ENCODE measurements at places on chromosomes 6 and 20.

GRCh38 chr20:22802296-22802695 is 217.9 kb upstream of the FOXA2 start:
- DNase-seq: no peak

- no peak for DNase-seq
These were observed 27.5 kb downstream of the NCOA7 start for GRCh38 chr6:125818225-125818657.

DNA sequence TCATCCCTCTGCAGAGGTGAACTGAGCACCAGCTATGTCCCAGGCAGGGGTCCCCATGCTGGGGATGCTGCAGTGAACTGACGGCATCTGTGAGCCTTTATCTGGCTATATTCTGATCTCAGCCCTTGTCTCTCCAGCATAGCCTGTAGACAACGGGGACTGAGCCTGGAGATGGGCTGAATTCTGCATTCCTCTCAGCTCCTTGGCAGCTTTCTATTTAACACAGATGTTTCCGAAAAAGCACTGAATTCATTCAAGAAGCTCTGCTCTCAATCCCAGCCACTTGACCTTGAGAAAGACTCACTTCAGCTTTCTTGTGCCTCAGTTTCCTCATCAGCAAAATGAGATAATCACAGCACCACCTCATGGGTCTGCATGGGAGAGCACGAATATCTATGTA is 204.4 kb upstream of the PMEPA1 start:
- no peak for DNase-seq

GRCh38 chr20:1934156-1934555 is 38.9 kb downstream of the SIRPA start:
- peak; percentile 55 for DNase-seq
